ELR (cell line): ENCODE measurements at places on chromosomes 12 and 14.

GRCh38 chr14:89973234-89973823 is 17.6 kb downstream of the TDP1 start:
- peak; percentile 70 for DNase-seq

DNA sequence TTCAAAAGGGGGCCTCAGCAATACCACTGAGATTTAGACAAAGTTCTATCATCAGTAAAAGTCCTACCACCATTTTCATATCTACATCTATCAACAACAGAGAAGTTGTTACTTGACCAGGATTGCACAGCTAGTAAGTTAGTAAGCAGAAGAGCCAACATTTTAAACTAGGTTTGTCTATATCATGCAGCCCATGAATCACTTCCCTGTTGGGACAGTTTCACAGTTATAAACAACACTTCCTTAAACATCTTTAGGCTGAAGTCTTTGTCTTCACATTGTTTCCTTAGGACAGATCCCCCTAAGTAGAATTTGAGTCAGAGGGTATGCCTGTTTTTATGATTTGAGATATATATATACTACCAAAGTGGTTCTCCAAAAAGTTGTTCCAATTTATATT is 68.5 kb downstream of the DAO start:
- peak; percentile 13 for DNase-seq

GRCh38 chr12:90858252-90858651 is 96.7 kb downstream of the CCER1 start:
- no peak for DNase-seq

DNA sequence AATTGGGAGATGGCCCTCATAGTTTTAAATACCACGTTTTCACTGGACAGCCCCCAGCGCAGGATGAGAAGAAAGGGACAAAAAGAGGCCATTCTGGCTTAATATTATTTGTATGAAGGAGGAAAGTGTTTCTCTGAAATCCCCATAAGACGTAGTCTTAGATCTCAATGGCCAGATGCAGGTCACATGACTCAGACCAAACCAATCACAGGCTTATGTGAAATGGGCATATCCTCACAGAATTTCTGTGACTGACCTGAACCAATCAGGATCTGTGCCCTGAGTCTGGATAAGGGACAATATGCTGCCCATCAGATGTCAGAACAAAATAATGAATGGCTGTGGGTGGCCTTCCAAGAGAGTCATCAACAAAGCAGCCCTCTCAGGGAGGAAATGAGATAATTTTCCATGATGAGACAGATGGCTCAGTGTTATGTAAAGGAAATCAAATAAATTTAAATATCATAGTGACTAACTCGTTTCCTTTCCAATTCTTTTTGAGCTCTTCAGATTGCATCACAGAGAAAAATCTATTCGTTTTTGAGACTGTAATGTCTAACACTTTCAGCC is 1009.5 kb upstream of the TMEM132C start:
- DNase-seq, result peak; percentile 81

- DNase-seq, result no peak
These were observed 155.2 kb downstream of the FBXL14 start for GRCh38 chr12:1439201-1439600.
